ENCODE measurements at places on chromosomes 5 and 9.
A peak's percentile ranks its signal among the peaks of the same experiment; 100 is the strongest.

GRCh38 chr9:27157097-27157496 lies 48.1 kb downstream of the TEK start:
- no peak for DNase-seq

DNA sequence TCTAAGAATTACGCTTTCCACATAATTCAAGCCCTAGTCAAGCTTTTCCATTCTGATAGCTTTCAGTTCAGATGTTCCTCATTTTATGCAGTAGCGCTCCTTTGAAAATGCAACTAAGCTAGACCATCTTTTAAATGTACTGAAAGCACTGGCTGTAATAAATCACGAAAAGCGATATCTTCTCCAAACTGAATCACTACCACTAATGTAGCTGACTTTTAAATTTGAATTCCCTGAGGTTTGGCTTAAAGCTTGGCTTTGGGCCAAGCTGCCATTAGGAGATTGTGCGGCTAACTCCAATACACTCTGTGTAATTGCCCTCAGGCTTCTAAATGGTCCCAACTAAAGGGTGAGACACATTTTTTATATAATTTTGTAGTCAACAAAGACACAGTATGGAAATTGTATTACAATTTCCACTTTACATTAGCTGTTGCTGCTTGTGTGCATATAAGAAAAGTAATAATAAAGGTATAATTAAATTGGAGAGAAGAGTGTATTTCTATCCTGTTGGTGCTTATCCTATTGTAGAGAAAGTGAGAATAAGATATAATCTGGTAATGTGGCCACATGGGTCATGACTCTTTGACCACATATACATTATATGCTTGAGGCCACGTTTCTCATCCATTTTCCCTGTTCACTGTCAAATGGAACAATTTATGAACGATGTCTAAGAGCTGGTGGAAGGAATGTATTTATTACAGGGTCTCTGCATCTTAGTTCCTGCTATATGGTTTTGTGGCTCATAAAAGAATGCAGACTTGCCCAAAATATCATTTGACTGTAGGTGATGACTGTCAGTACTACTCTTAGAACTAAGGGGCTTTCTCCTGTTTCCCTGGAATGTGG lies 118.7 kb upstream of the TAF11L2 start:
- no peak for DNase-seq

GRCh38 chr5:176540956-176541337 lies 3.7 kb upstream of the RNF44 start:
- no peak for DNase-seq

- DNase-seq, result peak; percentile 22
These were observed 526.2 kb upstream of the ST8SIA4 start for GRCh38 chr5:101429241-101429640.

DNA sequence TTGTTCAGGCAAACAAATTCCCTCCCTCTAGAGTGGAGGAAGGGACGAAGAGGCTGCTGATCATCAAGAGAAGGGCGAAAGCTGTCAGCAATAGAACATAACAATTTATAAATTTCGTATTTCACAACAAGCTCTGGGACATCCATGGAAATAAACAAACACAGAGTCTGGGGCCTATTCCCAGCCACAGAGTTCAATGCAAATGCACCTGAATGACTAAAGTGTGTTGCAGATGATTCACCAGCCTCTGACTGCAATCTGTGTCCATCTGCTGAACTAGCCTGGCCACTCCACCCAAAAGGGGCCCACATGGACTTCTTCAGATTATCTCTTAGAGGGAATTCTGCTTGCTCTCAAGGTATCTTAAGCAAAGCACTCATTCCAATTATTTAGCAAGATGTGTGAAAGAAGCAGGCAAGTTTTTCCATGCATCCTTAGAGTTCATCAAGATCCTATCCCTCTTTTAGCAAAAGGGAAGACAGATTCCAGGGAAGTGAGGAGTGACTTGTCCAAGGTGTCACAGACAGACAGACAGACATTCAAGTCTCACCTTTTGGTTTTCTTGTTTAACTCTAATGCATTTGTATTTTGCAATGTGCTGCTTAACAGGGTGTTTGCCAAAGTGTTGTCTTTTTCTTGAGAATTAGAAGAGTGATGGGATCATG lies 307.8 kb upstream of the PAPPA start:
- peak; percentile 31 for DNase-seq

All from AG20443 (cell line).